ENCODE measurements at places on chromosomes 5 and 9.

DNA sequence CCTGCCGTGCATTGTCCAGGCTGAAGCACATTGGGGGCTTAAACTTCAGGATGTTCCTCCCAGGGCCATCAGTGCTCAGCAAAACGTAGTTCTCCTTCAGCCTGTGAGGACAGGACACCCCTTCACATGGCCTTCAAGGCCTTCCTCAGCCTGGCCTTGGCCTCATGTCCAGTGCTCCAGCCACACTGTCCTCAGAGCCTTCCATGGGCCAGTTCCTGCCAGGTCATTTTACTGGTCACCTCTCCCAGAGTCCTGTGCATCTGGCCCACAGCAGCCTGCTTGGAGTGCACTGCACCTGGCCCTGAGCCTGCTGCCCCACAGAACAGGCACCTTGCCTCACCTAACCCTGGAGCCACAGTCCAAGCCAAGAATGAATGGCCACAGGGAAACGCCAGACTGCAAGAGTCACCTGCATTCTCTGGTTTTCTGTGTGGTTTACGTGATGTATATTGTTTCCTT is 8.7 kb downstream of the HNRNPAB start:
- peak; percentile 63 for DNase-seq

DNA sequence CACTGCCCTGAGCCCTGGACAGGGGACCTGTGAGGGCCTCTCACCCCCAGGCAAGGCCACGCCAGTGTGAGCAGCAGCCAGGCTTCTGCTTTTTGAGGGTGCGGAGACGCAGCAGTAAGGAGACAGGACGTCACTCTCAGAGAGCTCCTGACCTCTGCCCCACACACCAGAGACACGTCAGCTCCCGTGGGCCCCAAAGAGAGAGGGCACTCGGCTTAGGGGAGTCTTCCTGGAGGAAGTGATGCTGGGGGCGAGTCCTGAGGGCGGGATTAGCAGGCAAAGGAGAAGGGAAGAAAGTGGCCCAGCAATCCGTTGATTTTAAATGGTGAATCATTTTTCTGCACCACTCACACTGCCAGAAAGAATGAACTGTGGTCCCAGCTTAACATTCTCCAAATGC is 24.0 kb upstream of the SLC9A3 start:
- no peak for DNase-seq

- no peak for DNase-seq
Observed at GRCh38 chr5:31364881-31365636, 166.8 kb downstream of the DROSHA start.

DNA sequence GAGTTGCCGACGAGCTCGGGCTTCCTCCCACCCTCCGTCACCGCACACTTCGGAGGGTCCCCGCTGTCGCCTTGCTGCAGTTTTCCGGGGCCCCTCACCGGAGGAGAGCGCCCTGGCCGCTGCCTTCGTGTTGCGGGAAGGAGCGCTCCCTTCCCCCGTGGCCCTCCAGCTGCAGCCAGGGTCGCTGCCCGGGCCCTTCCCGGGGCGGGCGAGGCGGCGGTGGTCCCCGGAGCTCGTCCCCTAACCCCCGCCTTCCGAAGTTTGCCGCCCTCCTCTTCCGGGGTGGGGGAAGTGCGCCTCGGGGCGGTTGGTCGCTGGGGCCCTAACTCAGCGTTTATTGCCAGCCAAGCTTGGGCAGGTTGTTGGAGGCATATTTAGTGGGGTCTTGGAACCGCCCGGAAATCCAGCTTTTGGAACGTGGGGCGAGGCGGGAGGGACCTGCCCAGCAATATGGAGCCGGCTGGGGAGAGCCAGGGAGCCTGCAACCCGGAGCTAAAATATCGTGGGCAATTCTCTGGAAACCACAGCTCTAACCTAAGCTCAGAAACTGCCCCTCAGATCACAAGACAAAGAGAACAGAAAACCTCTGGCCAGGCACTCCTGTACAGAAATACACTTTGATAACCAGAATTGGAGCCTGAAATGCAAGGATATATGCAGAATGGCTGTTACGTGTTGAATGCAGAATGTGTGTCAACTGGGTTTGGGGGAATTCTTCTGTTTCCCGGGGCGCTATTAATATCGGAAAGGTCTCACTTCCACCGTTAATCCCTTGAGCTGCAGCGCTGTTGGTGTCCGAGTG is 890 bp downstream of the PIK3R1 start:
- DNase-seq = peak; percentile 86

DNA sequence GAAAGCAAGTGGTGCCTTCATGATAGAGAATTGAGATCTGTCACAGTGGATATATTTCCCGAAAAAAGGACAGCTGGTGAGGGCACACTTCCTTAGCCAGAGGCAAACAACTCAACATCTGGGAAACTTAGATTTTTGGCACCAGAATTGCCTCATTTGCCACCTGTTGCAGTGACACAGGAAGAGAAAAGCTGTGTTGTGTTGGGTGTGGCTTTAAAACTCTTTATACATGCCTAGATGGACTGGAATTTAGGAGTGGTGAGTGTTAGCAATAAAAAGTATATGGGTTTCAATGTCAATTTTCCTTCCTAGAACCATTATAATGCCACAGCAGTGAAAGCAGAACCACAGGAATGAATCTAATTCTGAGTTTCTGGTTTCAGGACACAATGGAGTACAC is 62.6 kb upstream of the CEMIP2 start:
- DNase-seq = no peak

- DNase-seq = no peak
Observed at GRCh38 chr5:146645342-146645741, 129.4 kb upstream of the GPR151 start.

DNA sequence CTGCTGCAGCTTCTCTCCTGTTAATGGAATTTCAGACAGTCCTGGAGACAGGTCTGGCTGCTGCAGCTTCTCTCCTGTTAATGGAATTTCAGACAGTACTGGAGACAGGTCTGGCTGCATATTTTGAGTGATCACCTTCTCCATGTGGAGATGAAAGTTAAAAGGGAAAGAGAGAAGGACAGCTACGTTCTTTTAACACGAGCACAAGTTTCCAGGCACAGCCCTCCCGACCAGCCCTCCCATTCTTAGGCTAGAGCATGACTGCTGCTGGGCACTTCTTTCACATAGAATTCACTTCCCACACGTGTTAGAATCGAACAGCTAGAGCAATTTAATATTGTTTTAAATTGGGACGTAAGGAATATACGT is 133.3 kb upstream of the DMRT1 start:
- no peak for DNase-seq
